HT-29 (cell line): ENCODE measurements at places on chromosomes 7 and 10. TPM values are rescaled to one million over a fixed set of nuclear protein-coding genes. Genes with fewer than 3 reads are reported as not detected.

GRCh38 chr10:101741938-101742337, 34.0 kb downstream of the FGF8 start:
- no peak for DNase-seq

DNA sequence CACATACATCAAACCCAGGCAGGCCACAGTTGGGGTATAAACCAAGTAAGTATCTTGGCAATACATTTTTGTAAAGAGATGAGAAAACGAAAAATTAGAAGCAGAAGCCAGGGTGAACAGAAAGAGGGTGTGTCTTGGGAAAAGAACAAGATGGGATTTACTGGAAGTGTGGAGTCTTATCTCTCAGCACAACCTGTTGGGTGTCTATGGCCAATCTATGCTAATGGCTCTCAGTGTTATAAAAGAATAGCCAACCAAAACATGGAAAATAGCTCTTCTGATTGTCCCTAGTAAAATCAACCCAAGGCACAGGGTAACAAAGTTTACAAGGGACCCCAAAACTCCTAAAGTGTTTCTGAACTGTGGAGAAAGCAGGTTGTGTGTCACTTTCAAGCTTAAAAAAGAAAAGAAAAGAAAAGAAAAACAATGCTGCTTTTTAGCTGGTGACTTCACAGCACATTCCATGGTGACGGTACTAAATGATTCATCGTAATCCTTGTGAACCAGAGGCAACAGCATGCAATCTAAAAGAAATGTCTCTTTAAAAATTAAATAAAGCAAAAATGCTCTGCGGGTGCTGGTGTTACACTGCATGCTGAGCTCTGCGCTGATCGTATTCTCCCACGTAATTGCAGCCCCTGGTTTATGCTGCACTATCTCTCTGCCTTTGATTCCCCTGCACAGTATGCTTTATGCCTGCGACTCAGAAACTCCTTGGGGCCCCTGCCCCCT, 100.8 kb downstream of the C10orf90 start:
- no peak for DNase-seq

DNA sequence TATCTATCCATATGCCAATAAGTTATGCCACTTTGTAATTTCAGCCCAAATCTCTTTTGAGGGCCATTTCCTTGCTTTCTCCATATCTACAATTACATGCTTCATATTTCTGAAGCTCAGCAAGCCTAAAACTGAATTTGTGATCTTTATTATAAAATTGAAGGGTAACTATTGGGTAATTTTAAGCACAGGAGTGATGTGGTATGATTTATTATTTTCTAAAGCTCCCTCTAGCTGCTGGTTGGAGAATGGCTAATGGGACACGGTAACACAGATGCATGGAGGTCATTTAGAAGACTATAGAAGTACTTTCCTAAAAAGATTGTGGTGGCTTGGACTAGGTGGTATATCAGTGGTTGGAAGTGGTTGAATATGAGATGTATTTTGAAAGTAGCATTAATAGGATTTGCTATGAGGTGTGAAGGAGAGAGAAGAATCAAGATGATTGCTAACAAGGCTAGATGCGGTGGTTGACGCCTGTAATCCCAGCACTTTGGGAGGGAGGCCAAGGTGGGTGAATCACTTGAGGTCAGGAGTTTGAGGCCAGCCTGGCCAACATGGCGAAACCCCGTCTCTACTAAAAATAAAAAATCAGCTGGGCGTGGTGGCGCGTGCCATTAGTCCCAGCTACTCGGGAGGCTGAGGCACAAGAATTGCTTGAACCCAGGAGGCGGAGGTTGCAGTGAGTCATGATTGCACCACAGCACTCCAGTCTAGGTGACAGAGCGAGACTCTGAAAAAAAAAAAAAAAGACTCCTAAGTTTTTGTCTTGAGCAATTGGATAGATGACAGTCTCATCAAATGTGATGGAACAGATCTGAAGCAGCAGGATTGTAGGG, 13.9 kb downstream of the KLHDC10 start:
- DNase-seq: peak; percentile 44

GRCh38 chr10:27536437-27536836, 32.3 kb downstream of the RAB18 start:
- no peak for DNase-seq

DNA sequence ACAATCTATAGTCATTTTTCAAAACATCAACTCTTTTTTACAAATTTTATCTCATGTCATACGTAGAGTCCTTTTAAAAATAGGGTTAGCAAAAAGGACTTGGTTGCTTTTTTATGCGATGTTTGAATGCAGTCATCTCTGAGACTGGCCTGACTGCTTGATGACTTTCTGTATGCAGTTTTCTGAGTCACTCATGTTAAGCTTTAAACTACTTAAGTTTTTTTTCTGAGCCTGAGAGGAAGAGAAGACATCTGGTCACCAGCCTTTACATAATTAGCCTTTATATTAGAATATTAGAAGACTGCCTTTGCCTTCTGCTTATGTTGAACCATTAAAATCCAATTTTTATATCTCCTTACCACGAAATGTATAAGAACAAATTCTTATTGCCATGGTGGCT, 834.4 kb upstream of the MBL2 start:
- DNase-seq: no peak

GRCh38 chr7:39950473-39951225, 593 bp downstream of the CDK13 start:
- peak; percentile 54 for DNase-seq

GRCh38 chr7:114924038-114924712, 2.3 kb downstream of the MDFIC start:
- no peak for DNase-seq

- DNase-seq: no peak
Observed at GRCh38 chr7:44533301-44534055, 7.7 kb downstream of the NPC1L1 start.

DNA sequence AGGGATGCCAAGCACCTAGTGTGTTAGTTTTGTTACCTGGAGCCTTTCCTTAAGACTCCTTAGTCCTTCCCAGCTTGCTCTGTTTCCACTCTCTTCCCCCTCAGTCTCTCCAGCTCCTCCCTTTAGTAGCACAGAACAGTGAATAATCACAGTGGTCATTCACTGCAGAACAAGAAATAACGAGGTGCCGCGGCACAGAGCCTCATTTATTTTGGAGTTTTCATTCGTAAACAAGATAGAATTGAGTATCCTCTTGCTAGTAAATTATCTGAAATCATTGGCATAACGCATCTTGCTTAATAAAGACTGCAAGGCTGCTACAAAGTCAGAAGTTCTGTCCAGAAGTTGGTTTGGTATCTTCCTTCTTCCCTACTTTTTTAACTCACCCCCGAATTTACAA, 129.3 kb upstream of the LANCL2 start:
- no peak for DNase-seq

DNA sequence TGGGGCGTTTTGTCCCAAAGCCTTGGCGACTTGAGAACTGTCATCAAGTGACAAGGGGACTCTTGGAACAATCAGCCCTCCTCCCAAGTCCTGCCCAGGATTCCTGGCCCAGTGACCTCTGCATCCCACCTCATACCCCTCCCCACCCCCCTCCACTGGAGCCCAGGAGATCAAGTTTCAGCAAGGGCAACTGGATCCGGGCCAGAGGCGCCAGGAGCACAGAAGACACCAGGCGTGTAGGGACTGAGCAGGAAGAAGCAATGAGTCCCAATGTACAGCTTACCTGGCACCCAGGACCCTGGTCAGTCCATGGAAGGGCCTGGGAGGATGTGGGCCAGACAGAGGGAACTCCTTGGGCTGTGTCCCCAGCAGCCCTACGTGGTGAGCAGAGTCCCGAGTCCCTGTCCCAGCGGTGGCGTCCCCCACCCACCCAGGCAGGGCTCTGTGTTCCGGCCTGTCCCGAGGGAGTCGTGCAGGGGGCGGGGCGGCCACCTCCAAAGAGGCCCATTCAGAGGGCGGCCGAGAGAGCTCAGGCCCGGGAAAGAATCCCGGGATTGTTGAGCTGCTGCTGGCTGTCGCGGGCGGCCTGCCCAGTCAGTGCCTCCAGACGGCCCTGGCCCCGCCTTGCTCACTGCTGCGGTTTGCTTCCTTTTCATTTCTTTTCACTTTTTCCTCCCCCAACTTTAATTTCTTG, 254.1 kb downstream of the TNS3 start:
- peak; percentile 40 for DNase-seq

GRCh38 chr7:73851410-73852338, 9.3 kb upstream of the TMEM270 start:
- DNase-seq: peak; percentile 96

DNA sequence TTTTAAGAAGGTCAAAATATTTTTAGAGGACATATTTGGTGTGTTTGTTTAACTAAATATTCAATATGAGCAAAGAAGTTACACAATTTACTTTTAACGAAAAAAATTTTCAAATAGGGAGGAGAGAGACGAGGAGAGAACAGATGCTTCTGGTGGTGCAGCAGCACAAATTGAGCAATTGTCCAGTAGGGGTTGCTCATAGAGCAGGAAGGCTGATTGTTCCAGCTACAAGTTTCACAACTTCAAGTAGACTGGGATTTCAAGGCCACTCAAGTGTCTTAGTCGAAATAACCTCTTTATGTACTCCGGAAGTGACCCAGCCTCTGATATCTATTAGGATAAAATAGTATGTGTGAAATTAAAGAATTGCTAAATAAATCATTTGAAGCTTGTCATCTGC, 197.9 kb downstream of the HDAC9 start:
- DNase-seq: peak; percentile 35

- DNase-seq: no peak
Observed at GRCh38 chr10:124179308-124180043, 86.1 kb upstream of the CHST15 start.

- DNase-seq: no peak
Observed at GRCh38 chr7:148711191-148712102, 12.7 kb downstream of the CUL1 start.

DNA sequence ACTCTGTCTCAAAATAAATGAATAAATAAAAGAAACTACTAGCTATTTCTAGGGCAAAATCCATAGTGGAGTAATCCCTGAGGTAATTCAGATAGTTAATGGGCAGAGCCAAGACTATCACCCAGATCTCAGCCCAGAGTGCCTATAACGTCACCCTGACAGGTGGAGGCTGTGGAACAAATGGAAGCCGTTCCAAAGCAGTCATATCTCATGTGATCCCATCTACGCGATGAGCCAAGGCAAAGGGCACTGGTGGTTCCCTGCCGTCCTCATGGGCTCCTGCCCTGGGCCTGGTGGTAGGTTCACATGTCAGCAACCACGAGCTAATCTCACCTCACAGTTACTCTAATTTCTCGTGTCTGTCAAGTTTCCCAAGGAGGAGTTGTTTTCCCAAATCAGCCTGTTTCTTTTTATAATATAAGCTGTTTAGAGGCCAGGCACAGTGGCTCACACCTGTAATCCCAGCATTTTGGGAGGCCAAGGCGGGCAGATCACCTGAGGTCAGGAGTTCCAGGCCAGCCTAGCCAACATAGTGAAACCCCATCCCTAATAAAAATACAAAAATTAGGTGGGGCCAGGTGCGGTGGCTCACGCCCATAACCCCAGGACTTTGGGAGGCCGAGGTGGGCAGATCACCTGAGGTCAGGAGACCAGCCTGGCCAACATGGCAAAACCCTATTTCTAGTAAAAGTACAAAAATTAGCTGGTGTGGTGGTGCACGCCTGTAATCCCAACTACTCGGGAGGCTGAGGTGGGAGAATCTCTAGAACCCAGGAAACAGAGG, 22.5 kb upstream of the ASCC1 start:
- no peak for DNase-seq

- DNase-seq: no peak
Observed at GRCh38 chr10:122010405-122011050, 21.6 kb downstream of the TACC2 start.

DNA sequence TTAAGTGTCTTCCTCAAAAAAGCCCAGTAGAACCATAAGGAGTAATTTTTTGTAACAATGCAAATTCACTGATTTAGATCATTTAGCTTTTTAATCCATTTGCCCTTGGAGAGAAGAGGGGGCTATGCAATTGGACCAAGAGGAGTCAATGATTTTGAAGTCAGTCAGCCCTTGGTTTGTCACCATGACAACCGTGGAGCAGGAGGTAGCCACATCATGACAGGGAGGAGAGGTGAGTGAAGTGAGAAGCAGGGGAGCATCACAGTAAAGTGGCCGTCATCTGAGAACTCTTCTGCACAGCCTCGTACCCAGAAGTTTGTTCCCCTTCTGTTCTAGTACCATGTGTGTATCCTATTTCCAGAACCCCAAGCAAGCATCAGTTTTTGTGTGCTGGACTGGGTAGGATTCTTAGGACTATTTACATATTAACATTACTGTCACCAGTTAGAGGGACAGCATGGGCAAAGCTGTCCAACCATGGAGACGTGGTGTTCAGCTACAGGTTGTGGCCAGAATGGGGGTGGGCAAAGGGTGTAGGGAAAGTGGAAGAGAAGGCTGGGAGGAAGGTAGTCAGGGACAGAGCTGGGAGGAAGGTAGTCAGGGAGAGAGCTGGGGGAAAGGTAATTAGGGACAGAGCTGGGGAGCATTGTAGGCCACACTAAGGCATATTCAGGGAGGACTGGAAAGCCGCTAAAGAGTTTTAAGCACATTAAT, 13.1 kb downstream of the UBE3C start:
- DNase-seq: no peak

- peak; percentile 86 for DNase-seq
Observed at GRCh38 chr7:2527505-2528467, 8.2 kb downstream of the LFNG start.

DNA sequence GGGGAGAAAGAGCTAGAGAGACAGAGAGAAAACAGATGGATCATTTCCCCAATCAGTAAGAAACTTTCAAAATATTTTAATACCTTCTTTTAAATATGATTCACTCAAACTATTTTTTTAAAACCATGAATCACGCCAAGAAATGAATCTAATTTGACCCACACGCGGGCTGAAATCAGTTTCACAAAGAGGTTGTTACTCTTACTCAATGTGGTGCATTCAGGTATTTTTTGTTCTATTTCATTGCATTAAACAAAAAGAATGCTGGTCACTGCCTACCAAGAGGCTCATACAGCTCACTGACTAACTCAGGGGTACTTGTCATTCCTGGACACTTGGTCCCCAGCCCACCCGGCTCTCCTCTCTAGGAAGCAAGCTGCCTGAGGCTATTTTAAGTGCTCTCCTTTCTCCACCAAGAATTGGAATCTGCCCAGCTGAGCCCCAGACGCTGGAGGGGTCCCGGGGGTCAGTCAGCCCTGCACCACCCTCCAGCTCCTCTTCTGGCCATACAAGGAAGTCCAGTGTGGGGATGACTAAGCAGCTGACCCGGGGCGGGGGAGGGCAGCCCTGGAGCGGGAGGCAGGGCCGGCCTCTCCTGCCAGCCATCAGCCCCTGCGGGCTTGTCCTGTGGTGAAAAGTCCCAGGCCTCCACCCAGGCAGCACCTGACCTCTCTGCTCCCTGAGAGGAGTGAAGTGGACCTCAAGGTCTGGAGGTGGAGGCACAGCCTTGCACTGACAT, 21.7 kb upstream of the PFKP start:
- peak; percentile 68 for DNase-seq

DNA sequence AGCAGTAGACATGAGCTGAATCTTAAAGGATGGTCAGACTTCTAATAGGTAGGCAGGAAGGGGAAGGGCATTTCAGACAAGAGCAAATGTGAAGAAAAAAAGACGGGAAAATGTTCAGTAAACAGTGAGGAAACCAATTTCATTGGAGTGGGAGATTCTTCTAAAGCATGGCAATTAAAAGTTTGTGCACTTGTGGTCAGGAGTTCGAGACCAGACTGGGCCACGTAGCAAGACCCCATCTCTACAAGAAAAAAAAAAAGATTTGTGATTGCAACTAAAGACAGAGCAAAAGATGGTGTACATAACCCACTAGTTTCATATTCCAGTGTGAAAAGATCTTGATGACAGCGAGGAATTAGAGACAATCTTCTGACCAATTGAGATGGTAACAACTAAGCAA, 41.7 kb downstream of the CCDC71L start:
- no peak for DNase-seq

Gene GDI2
- total RNA-seq: 185 and 211 TPM in 2 replicates

Gene HOXA3
- 27.8 and 29.0 TPM in 2 replicates for total RNA-seq

Gene TSPAN13
- total RNA-seq: 25.9 and 33.8 TPM in 2 replicates

Gene TRIM73
- total RNA-seq: 2.5 and 4.5 TPM in 2 replicates

Gene HYAL4
- total RNA-seq: 0.79 and 2.8 TPM in 2 replicates

Gene SPDYE9
- total RNA-seq: not detected in 2 replicates

Gene ANLN
- 46.3 and 50.2 TPM in 2 replicates for total RNA-seq

Gene NKX2-3
- not detected in 2 replicates for total RNA-seq
